ENCODE measurements at places on chromosomes 11 and 22.

DNA sequence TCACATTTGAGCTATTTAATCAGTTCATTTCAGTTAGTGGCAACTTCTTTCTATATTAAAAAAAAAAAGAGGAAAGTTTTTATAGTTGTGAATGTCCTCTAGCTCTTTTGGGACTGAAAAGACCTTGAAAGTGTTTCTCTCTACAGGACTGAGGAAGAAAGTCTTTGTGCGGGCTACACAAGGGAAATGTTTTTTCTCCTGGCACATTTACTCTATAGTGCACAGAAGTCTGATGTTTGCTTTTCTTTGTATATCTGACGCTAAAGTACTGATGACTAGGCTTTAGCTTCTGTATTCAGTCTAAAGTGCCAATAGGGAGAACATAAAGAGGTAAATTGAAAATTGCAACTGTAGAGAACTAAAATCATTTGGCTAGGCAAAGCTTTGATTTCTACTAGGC lies 737.4 kb upstream of the LUZP2 start:
- DNase-seq = no peak

DNA sequence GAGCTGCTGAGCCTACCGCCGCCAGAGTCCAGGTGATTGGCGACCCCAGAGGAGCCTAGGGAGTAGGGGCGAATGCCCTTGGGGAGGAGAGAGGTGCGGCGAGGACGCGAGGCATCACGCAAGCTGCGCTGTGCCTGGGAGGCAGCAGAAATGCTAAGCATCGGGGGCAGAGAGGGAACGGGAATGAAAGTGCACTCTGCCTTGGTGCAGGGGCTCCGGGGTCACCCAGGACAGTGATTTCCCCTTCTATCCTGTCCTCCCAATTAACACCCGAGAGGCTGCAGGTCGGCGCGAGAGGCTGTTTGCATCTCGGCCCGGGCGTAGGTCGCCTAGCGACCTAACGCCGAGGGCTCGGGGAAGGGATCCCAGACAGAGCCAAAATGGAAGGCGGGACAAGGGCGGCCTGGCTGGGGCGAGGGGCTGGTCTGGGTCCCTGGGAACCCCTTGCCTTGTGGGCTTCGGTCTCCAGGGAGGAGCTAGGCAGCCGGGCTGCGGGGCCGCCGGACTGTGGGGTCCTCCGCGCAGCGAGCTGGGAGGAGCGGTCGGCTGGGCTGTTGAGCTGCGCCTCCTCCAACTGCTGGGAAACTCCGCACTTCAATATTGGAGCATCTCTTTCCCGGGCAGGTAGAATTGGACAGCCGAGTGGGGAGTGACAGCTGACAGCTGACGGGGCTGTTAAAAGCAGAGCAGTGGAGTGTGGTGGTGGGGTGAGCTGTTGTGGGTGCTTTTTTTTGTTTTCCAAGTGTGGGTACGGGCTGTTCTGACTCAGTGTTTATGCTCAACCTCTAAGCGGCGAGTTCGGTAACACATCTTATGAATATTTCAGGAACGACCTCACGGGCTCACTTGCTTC lies 657 bp downstream of the ELMOD1 start:
- peak; percentile 35 for DNase-seq

- DNase-seq = no peak
These were observed 1.2 kb downstream of the ARHGEF17 start for GRCh38 chr11:73308961-73309919.

DNA sequence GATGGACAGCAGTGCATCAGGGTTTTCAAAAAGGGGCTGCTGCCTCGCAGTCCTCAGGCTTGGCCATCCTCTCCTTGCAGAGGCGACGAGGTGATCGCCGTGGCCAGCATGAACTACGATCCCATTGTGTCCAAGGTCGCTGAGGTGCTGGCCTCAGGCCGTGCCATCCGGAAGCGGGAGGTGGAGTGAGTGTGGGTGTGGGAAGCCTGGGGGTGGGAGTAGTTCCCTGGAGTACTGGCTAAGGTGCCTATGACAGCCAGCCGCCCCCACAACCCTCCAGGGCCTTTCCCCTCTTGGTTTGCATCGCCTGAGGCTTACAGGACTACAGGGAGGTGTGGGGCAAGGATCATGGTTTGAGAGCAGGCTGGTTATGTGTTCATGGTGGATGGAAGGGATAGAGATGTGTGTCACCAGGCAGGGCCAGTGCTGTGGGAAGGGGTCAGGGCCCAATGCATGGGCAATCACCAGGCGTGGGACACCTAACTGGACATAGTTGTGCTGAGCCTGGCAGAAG lies 2.1 kb upstream of the LZTR1 start:
- no peak for DNase-seq

GRCh38 chr11:6474806-6475500 lies 1.2 kb upstream of the TRIM3 start:
- no peak for DNase-seq

DNA sequence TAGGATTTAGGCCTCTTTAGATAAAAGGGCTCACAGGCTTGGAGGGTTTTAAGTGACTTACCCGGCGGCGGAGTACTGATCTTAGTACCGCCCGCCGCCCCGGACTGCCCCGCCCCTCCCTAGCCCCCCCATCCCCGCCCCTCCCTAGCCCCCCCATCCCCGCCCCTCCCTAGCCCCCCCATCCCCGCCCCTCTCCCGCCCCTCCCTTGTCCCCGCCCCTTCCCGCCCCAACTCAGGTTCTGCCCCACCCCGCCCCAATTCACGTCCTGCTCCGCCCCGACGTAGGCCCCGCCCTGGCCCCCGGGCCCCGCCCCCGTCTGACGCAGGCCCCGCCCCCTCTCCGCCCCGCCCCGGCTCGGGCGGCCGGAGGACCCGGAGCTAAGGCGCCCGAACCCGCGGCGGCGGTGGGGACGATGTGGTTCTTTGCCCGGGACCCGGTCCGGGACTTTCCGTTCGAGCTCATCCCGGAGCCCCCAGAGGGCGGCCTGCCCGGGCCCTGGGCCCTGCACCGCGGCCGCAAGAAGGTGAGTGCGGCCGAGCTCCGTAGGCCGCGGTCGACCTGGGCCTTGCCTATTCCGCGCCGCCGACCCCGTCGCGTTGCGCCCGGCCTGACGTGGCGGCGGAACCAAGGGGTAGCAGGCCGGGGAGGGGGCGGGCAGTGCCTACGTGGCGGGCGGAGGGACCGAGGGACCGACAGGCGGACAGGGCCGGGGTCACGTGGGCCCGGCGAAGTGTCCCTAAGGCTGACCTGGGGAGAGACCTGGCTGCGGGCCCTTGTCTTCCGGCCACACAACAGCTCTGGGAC lies at the start of gene SCYL1:
Gene SCYL1, plus strand, starts transcription at position 343 of the 805 bp plus-strand sequence. Its CDS starts 71 bp downstream, at position 414.
- DNase-seq = peak; percentile 81

DNA sequence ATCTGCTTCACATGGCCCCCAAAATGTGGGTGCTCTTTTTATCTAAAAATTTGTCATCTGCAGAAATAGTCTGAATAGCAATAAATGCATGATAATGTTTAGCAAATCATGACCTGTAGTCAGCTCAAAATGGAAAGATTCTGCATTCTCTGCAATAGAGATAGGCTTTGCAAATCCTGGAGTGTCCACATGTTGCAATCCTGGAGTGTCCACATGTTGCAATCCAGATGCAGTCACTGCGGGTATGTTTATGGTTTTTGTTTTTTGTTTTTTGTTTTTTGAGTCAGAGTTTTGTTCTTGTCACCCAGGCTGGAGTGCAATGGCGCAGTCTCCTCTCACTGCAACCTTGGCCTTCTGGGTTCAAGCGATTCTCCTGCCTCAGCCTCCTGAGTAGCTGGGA lies 20.2 kb upstream of the LRRC32 start:
- no peak for DNase-seq

DNA sequence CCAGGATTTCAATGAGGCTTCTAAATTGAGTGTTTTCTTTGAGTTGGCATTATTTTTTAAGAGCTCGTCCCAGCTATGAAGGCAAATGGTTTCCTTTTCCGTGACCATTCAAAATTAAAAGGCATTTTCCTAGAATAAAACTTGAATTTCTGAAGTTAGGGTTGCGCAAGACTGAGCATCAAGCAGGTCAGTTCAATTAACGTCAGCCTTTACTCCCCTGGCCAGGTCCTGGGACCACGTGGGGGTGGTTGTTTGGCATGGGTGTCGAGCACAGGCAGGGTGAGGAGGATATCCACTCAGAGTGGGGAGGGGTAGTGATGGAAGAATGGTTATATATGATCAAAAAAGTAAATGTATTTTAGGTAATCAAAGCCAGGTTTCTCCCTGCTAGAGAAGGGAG lies 43.4 kb upstream of the TSKU start:
- DNase-seq = no peak

DNA sequence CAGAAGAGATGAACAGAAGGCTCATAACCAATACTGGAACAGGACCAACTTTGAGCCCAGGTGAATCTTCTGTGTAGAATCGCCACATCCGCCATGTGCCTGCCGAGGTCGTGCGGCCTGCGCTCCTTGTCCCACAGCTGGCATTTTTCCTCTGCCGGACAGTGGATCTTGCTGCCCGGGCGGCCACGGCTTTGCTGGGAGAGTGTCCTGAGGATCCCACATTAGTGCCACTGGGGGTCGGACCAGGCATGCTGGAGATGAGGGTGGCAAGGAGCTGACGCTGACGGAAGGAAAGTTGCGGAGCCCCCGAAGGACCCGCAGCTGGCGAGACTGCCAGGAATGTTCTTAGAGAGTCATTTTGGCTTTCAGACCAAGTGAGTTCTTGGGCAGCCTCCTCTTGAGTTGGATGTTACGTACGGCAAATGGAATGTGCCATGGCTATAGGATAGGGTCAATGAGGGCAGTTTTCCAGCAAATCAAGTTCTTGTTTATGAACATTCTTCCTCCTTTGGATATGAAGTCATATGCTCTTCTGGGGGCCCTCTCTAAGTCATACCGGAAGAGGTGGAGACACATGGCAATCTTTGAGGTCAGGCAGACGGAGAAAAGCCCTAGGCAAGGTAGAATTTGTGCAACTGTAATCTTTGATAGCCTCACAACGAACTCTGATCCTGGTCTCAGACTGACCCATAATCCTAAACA lies 57.4 kb upstream of the NUP160 start:
- no peak for DNase-seq

GRCh38 chr22:17476838-17477237 lies 86.5 kb upstream of the SLC25A18 start:
- no peak for DNase-seq

GRCh38 chr22:41359376-41359775 lies 22.4 kb upstream of the TEF start:
- no peak for DNase-seq

GRCh38 chr11:2902784-2903671 lies 17.5 kb upstream of the CDKN1C start:
- DNase-seq = no peak

GRCh38 chr11:78292109-78292803 lies 103.5 kb downstream of the USP35 start:
- no peak for DNase-seq

- DNase-seq = no peak
These were observed 28.7 kb downstream of the RPL3 start for GRCh38 chr22:39290724-39291161.

- DNase-seq = no peak
These were observed 36.0 kb downstream of the COPB1 start for GRCh38 chr11:14463623-14464022.

DNA sequence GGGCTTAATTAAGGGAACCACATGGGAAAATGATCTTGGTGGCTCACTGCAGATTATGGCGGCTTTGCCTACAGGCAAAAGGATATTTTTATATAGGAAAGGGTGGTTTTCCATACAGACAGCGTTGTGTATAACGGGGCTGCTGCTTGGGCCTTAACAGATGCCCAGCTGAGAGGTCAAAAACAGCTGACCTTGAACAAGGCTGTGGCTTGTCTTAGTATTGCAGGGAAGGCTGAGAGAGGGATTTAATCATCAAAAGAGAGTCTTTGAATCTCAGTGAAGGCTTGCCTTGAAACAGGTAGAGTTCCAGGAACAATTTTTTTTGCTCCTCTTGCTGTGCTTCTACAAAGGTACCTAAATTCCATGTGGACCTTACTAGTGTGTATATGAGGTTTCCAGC lies 301.6 kb upstream of the C11orf87 start:
- DNase-seq = no peak

DNA sequence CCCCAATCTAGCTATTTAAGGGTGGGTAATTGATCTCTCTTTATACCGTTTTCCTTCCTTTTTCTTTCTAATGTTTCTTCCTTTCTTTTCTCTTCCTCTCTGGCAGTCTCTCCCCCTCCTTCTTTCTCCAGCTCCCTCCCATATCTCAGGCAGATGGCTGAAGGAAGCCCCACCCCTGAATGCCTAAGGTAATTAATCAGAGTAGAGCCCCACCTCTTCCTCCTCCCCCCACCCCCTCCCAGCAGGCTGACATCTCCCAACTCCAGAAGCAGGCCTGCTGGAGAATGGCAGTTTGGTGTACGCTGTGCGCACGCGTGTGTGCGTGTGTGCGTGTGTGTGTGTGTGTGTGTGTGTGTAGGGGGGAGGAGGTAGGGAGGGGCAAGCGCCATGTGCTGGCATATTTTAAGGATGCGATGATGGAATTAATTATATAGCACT lies 122.6 kb downstream of the APOL5 start:
- DNase-seq = no peak

GRCh38 chr11:12079726-12080556 lies 30.4 kb upstream of the MICAL2 start:
- no peak for DNase-seq

GRCh38 chr22:30890686-30891442 lies 77.7 kb downstream of the MORC2 start:
- peak; percentile 16 for DNase-seq
